ENCODE measurements at places on chromosomes 2 and 18. TPM values are rescaled to one million over a fixed set of nuclear protein-coding genes. Genes with fewer than 3 reads are reported as not detected.

HOXD12 gene
- polyA plus RNA-seq, result not detected

ZNF385B gene
- 0.22 TPM for polyA plus RNA-seq

SERTAD2 gene
- 22.9 TPM for polyA plus RNA-seq

MAPRE3 gene
- polyA plus RNA-seq, result 13.4 TPM

FAM168B gene
- polyA plus RNA-seq, result 27.3 TPM

MOB4 gene
- polyA plus RNA-seq, result 26.4 TPM

CD8B2 gene
- 0.06 TPM for polyA plus RNA-seq

CYP27A1 gene
- polyA plus RNA-seq, result 5.4 TPM

PROKR1 gene
- 0.01 TPM for polyA plus RNA-seq

RAPH1 gene
- polyA plus RNA-seq, result 3.8 TPM

DSC1 gene
- polyA plus RNA-seq, result 0.04 TPM

SKOR2 gene
- not detected for polyA plus RNA-seq

Data from esophagus (tissue), 2 donors.